ENCODE measurements at places on chromosomes 2 and 18. TPM values are rescaled to one million over a fixed set of nuclear protein-coding genes. Genes with fewer than 3 reads are reported as not detected.
A peak's percentile ranks its signal among the peaks of the same experiment; 100 is the strongest.

Gene SPDYA
- 1.1 TPM for total RNA-seq

Gene MYL12A
- total RNA-seq = 165 TPM

DNA sequence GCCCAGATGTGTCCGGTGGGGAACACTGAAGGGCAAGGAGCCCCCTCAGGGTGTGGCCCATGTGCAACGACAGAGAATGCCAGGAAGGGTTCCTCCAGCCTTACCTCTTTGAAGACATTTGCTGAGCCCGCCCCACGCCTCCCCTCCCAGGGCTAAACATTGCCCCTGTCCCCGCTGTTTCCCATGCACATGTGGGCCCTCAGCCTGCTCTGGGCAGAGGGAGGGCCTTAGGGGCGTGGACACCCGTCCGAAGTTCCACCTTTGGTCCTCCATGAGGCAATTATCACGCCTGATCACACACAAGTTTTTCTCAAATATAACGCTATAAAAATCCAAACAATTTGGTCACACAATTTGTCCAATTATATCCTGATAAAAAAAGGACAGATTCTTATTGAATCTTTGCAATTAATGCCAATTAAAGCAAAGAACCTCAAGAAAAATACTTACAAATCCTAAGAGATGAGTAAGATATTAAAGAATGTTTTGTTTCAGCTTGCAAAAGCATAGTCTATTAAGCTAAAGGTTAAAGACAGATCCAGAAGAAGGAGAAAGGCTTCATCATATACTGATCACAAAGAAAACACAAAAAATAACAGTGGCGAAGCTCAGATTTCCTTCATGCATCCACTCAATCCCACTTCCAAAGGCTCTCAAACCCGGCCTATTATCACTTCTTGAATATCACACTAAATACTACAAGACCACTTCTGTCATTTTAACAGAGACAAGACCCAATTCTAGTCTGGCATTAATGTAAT lies 55.2 kb upstream of the LDLRAD4 start:
- H3K27me3 ChIP-seq = no peaks in the 10 kb centered on the region
- peaks cover 11% of the 10 kb centered on the region for H3K36me3 ChIP-seq
- H3K4me3 ChIP-seq = no peak overlapping the region
- H3K4me1 ChIP-seq = peaks cover 19% of the 10 kb centered on the region
- no peak overlapping the region for H3K27ac ChIP-seq

DNA sequence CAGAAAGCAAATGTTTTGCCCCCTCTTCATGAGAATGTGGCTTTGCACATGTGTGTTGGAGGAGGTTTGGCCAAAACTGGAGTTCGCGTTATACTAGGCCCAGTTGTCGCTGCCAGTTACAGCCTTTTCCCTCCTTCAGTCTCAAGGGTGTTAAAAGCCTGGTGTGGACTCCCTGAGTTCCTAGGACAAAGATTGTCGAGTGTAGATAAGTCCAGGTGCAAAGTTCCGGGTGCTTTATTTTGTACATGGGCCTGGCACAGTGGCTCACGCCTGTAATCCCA lies 542 bp upstream of the RNF103 start:
- peaks cover 41% of the 10 kb centered on the region for H3K4me1 ChIP-seq
- peak overlapping the region; percentile 91 for H3K27ac ChIP-seq
- peak overlapping the region; percentile 83 for H3K4me3 ChIP-seq
- H3K27me3 ChIP-seq = no peaks in the 10 kb centered on the region

DNA sequence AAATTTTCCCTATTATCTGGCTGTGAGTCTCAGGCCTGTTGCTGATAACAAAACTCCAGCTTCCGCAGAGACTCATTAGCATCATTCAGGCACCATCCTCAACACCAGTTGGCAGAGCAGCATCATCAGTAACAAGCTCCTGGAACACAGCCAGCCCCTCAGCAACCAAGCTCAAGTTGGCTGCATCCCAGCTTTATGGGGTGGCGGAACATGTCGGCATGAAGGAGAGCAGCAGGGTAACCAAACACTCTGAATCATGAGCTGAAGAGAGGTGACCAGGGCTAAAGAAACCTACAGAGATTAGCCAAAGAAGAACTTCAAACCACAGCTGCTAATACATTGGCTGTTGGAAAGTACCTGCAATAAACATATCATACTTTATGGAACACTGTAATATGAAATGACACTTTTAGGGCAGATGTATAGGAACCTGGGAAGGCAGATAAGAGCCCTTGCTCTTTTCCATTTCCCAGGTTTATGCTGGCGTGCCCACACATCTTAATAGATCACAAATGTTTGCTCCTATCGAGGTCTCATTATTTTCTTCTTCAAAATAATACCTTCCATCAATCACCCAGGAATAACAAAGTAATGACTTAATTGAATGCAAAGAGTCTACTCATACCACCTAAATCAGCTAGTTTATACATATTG lies 63.8 kb downstream of the PDE11A start:
- H3K27ac ChIP-seq = no peak overlapping the region
- no peak overlapping the region for H3K4me3 ChIP-seq
- peaks cover 4% of the 10 kb centered on the region for H3K27me3 ChIP-seq
- no peaks in the 10 kb centered on the region for H3K4me1 ChIP-seq
- no peak for DNase-seq

DNA sequence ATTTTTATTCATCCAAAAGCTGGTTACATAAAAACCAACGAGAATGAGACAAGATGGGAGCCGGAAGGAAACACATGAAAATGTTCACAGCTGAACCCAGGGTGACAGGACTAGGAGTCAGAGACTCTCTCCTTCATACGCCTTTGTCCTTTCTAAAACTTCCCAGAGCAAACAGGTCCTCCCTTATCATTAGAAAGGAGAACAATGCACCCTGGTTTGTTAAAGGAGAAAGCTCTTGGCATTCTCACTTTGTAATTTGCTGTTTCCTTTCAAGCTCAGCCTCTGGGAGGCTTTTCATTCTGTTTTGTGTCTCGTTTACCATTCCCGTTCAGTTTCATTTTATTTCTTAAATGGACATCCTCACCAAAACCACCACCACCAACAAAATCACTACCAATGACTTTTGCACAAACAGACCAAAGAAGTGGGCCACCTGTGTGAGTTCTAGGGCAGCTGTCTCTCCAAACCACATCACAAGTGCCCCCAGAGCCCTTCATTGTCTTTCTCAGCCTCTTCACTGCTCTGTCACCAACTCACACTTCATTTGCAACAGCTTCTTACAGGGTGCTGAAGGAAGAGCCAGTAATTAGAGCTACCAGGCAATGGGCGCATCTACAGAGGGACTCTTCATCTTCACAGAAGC lies 105.3 kb downstream of the HDAC4 start:
- peak overlapping the region; percentile 85 for H3K27ac ChIP-seq
- DNase-seq = no peak
- H3K4me3 ChIP-seq = peak overlapping the region; percentile 63
- H3K4me1 ChIP-seq = peaks cover 82% of the 10 kb centered on the region
- no peaks in the 10 kb centered on the region for H3K27me3 ChIP-seq
- H3K36me3 ChIP-seq = no peaks in the 10 kb centered on the region

DNA sequence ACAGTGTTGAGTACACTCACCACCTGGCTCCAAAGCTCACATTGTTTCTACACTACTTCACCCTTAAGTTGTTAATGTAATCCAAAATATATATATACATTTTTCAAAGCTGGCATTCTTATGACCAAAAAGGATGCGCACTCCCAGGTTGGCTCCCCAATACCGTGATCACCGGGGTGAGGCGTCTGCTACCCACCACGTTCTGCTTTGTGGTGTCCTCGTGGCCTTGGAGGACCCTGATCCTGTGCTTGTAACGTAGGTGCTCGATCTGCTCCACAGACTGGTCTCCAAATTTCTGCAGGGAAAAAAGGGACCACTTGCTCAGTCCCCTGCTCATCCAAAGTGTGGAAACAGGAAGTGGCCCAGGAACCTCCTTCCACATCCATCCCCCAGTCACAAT lies 25.8 kb downstream of the RPL31 start:
- H3K27me3 ChIP-seq = no peaks in the 10 kb centered on the region
- peak overlapping the region; percentile 6 for H3K27ac ChIP-seq
- DNase-seq = no peak
- peaks cover 21% of the 10 kb centered on the region for H3K36me3 ChIP-seq
- no peak overlapping the region for H3K4me3 ChIP-seq
- H3K4me1 ChIP-seq = peaks cover 19% of the 10 kb centered on the region
